ENCODE measurements at places on chromosomes 1 and 21.

DNA sequence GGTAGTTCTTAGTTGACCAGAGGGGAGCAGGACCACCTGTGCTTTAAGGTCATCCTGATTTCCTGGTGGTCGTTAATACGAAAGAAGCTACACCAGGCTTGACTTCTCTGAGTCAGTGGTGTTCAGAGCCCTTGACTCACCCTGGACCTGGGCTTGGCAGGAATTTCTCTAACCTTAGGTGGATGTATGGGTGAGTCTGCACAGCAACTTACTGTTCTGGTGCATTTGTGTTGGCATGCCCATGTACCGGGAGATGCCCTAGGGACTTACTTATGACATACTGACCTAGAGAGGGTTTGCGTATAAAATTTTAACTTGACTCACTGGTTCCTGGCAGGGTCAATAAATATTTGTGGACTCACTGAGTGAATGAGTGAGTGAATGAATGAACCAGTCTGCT, 304.6 kb downstream of the DISC1 start:
- no peak for DNase-seq

GRCh38 chr1:79197421-79197820, 190.9 kb upstream of the ADGRL4 start:
- DNase-seq, result no peak

- DNase-seq, result no peak
These were observed 56.1 kb downstream of the NDUFS5 start for GRCh38 chr1:39082010-39082799.

GRCh38 chr1:243267914-243268653, 12.2 kb downstream of the SDCCAG8 start:
- no peak for DNase-seq

DNA sequence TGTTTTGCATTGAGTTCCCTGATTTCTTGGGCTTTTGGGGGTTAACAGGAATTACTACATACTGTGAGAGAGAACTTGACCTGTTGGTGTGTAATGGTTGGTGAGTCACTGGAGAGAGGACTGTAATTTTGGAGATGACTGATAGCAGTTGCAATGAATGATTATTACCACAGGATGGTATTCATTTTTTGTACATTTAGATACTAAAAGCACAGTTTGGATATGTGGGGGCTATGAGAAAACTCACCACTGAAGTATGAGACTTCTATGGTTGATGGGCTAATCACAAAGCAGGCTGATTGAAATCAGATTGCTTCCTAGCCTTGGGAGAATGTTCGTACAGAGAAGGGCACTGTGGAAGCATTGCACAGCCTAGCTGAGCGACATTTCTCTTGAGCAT, 1571.3 kb upstream of the PRMT6 start:
- DNase-seq, result peak; percentile 54

DNA sequence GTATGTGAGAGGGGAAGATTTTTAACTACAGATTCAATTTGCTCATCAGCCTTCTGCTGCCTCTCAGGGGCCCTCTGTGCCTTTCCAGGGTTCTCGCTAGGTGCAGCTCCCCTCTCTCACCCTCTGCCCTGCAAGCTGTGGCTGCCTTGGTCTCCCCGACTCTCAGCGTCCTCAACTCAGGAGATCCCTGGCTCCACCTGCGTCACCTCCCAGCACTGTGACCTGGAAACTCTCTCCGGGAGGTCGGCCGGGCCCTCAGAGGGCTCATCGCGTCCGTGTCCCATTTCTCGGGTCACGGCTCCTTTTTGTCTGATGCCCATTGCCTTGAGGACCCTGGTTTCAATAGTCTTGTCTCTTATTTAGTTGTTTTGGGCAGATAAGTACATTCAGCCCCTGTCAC, 63.5 kb upstream of the ADARB1 start:
- no peak for DNase-seq

DNA sequence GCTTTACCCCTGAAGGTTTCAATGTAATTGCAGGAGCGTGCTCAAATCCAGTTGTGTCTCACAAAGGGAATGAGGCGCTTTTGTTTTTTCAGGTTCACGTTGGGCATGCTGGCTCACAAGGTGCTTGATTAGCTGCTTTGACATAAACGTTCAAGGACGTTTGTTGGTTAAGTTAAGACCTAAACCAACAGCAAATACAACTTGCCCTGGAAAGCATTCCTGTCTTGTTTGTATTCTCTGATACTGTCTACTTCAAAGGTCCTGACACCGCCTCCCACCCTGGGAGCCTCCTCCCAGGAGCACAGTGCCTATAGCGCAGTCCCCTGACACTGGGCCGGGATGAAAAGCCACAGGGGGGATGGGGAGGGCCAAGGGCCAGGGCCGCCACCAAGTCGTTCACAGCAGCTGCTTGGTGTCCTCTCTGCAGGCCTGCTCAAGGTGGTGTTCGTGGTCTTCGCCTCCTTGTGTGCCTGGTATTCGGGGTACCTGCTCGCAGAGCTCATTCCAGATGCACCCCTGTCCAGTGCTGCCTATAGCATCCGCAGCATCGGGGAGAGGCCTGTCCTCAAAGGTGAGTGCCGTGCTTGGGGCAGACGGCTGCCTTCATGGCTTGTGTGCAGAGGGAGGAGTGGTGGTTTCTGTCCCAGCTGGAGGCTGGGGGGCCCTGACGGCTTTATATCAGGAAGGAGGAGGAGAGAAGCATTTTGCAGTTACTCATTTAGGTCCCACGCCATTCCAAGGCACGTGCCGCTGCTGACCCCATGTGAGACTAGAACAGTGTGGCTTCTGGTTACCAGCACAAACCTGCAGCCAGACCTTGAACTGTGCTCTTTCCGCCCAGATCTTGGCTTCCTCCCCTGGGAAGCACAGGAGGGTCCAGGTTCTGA, 6.1 kb downstream of the FAM3B start:
- no peak for DNase-seq

GRCh38 chr1:90155721-90156487, 161.0 kb downstream of the ZNF326 start:
- DNase-seq, result no peak

- DNase-seq, result no peak
These were observed 333.0 kb downstream of the PAPPA2 start for GRCh38 chr1:176795929-176796328.

- DNase-seq, result no peak
These were observed 10.7 kb downstream of the DDI2 start for GRCh38 chr1:15628003-15628402.

- no peak for DNase-seq
These were observed 46.3 kb downstream of the AGPAT3 start for GRCh38 chr21:43911015-43911934.

DNA sequence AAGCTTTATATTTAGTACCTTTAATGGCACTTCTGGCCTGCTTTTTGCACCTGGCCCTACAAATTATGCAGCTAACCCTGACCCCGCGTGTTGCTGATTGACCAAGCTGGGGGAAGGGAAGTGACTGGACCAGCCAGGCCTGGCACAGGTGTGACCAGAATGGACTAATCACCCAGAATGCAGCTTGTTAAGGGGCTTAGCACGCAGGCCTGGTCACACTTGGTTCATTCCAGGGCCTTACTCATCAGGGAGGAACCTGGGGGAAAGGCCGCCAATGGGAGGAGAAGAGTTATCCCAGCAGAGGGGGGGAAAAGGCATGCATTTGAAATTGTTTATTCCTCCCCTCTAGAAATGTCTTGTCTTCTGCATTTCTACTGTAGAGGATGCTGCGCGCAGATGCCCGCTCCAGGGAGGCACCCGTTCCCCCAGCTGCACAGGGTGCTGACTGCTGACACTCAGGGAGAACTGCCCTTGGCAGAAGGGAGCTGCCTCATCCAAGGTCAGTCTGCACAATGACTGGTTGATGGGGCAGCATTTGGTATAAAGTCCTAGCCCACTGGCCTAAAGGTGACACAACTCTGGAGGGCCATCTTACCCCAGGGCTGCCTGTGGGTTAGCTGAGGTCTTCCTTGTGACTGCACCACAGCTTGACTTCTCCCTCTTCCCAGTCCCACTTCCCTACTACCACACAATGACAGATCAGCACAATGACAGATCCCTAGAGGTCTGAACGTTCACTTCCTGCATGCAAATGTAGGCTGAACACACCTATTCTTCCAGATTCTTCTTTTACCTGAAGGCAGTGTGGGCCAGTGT, 29.0 kb downstream of the DHCR24 start:
- DNase-seq, result no peak

GRCh38 chr1:37951041-37951782, 4.4 kb upstream of the INPP5B start:
- no peak for DNase-seq

GRCh38 chr1:110750562-110750961, 75.8 kb upstream of the KCNA3 start:
- no peak for DNase-seq

DNA sequence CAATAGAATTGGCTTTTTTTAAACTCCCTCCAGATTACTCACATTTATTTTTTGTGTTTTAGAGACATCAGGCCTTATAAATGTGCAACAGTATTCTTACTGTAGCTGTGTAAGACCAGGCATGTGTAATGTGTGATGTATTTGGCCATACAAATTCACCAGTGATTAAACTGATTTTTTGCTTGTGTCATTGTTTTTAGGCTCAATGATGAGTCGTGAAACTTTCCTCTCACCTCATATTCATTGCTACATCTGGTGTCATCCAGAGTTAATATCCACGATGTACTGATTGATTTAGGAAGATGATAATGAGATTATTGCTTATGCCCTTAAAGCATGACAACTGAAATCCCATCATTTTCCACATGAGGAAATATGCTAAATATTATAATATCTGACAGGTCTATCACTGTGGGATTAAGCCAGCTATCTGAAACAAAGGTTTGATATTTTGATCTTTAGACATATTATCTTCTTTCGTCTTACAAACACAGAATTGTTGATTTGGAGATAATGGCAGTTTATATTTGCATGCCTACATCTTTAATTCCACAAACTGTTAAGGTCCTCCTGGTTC, 487.9 kb downstream of the PTBP2 start:
- DNase-seq, result no peak

- DNase-seq, result no peak
These were observed 129.3 kb downstream of the CACHD1 start for GRCh38 chr1:64599242-64599641.

GRCh38 chr21:45600248-45600647, 43.3 kb upstream of the PCBP3 start:
- no peak for DNase-seq

GRCh38 chr1:117658676-117659075, 52.8 kb downstream of the TENT5C start:
- DNase-seq, result no peak

DNA sequence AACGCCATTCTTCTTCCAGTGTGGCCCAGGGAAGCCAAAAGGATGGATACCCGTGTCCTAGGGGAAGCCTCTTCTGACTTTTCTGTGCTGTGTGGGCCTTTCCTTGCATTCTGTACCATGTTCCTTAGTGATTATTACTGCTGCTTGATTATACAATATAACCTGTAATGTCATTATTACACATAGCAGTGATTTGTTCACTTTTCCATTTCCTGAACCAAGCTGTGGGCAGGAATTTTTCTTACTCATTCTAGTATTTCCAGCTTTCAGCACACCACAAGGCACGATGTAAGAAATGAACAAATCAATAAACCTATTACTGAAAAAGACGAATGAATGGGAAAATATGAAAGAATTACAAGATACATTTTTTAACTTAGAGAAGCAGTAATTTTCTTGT, 8.4 kb upstream of the USP33 start:
- no peak for DNase-seq

GRCh38 chr1:9293533-9294404, 1.1 kb downstream of the SPSB1 start:
- no peak for DNase-seq

- no peak for DNase-seq
These were observed 90.8 kb upstream of the SLC2A1 start for GRCh38 chr1:43049481-43049880.

DNA sequence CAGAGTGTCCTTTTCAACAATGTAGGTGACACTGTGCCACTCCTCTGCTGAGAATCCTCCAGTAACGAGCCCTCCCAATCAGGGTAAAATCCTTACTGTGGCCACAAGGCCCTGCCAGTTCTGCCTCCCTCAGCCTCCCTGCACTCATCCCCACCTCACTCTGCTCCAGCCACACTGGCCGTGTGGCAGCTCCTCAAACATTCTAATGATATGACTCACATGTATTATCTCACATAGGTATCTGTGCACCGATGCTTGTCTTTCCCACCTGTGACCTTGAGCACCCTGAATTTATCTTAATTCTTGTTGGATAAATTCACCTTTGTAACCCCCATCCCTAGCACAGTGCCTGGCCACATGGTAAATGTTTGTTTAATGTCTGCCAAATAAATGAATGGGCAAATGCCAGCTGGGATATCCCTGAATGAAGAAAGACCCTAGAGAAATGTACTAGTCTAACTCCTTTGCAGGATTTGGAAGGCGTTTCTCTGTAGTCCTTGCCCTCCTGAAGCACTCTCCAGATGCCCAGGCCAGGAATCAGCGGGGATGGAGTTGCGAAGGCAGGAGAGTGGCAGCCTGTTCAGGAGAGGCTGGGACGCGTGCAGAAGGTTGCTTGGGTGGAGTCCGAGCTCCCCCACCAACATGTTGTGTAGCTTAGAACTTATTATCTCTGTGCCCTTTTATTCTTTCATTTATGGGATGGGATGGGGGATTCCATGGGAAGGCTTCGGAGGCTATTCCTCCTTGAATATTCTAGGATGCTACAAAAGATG, 106.0 kb downstream of the TMEM53 start:
- DNase-seq, result no peak

- no peak for DNase-seq
These were observed 19.7 kb upstream of the GPR52 start for GRCh38 chr1:174428033-174428432.

GRCh38 chr1:93447481-93448291, at the start of gene FNBP1L:
Gene FNBP1L, plus strand, starts transcription at chr1:93448118. Its CDS starts 164 bp downstream, at chr1:93448282.
- DNase-seq, result no peak

GRCh38 chr1:225532240-225532944, 104.6 kb upstream of the LBR start:
- no peak for DNase-seq

- DNase-seq, result no peak
These were observed 1.8 kb upstream of the DMBX1 start for GRCh38 chr1:46487818-46488218.

GRCh38 chr1:54996359-54996868, 2.3 kb upstream of the BSND start:
- no peak for DNase-seq

DNA sequence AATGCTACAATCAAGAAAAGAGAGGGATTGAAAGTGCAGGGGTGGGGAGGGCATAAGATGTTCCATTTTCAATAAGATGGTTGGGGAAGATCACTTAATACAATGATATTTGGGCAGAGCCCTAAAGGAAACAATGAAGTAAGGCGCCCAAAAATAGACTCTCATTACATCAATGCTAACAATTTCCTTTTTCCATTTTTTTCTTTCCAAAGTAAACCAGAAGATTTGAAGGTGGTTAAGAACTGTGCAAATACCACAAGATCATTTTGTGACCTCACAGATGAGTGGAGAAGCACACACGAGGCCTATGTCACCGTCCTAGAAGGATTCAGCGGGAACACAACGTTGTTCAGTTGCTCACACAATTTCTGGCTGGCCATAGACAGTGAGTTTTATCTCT, 16.8 kb downstream of the IFNAR2 start:
- DNase-seq, result no peak

DNA sequence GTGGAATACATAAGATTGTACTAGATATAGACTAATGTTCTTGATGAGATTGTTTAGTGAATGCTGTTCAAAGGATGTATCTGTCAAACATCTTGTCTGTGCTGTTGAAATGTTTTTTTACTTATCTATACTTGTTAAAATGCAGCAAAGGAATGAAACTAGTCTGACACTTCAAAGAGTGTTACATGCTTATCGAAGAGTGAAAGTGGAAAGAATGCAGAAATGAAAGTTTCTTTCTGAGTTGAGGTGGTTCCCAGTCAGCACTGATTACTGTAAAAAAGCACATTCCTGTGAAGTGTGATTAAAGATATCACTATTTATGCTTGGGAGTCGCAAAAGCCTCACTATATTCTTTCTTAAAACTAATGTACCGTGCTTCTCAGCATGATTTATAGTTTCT, 1225.2 kb downstream of the NCAM2 start:
- peak; percentile 24 for DNase-seq

GRCh38 chr1:236700903-236701302, 14.6 kb downstream of the ACTN2 start:
- no peak for DNase-seq

Data from non-pigmented ciliary epithelial cell (primary cell).